T-cell (primary cell): ENCODE measurements at places on chromosomes 7 and 10. TPM values are rescaled to one million over a fixed set of nuclear protein-coding genes. Genes with fewer than 3 reads are reported as not detected.
A peak's percentile ranks its signal among the peaks of the same experiment; 100 is the strongest.

Gene DIP2C
- total RNA-seq, result 3.9 TPM

Gene ALDH18A1
- total RNA-seq, result 24.7 TPM

Gene C10orf53
- total RNA-seq, result not detected

Gene GTF2IRD1
- 6.7 TPM for total RNA-seq

Gene HGF
- not detected for total RNA-seq

DNA sequence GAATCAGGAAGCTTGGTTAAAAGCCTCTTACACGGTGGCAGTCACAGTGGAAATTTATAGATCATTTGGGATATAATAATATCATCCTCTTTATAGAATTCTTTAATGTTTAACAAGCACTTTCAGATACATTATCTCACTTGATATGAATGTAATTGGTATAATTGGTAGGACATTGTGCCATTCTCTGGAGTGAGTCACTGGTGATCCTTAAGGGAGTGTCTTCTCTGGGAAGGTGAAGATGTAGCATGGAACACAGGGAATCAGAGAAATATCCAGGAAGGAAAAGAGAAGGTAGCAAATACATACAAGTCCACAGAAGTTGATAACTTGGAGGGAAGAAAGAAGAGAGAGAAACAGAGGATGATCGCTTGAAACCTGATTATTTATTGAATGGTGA is 9.8 kb downstream of the PTPRZ1 start:
- H3K4me1 ChIP-seq, result no peaks in the 10 kb centered on the region
- DNase-seq, result no peak
- no peak overlapping the region for H3K4me3 ChIP-seq
- no peak overlapping the region for H3K27ac ChIP-seq
- H3K27me3 ChIP-seq, result no peaks in the 10 kb centered on the region

DNA sequence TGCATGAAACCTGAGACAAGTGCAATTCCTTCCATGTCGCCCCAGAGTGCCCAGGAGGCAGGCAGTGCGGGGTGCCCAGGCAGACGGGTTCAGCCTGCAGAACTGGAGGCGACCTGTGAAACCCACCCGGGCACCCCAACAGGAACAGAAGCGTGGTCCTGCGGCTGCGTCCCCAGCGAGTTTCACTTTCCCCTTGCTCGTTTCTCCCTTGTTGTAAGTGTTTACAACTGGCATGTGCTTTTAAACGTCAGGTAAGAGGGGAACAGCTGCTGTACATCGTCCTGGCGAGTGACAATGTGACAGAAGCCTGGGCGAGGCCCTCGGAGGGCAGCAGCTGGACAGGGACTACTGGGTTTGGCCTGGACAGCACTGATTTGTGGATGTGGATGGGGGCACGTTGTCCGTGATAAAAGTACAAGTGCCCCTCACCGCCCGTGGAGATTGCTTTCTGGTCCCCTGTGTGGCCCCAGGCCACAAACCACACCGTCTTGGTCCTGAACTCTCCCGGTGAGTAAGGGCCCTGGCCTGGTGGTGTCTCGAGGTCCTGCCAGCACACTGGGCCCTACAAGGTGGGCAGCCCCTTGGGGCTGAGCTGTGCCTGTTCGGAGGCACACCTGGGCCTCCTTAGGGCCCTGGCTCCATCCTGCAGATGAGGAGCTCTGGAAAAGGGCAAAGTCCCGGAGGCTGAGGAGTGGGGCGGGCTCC is 4.0 kb downstream of the VENTX start:
- H3K36me3 ChIP-seq, result no peaks in the 10 kb centered on the region
- H3K27me3 ChIP-seq, result peaks cover 4% of the 10 kb centered on the region
- no peaks in the 10 kb centered on the region for H3K4me1 ChIP-seq
- H3K27ac ChIP-seq, result no peak overlapping the region
- H3K4me3 ChIP-seq, result peak overlapping the region; percentile 47
- no peak for DNase-seq

DNA sequence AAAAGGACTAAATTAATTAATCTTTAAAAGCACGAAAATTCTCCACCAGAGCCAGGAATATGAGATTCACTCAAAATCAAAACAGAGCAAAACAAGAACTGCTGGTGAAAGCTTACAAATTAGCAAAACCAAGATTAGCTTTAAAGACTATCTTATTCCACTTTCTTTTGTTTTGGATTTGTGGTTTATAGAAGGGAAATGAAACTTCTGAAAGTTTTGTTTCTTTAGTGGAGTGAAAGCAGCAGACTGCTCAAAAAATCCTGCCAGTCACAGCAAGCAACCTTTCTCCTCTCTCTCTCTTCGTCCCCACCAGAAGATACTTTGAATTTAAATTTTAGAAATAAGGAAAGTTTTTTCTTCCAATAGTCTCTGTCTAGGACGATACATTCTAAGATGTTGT is 7.8 kb downstream of the ACTA2 start:
- no peak overlapping the region for H3K4me3 ChIP-seq
- no peaks in the 10 kb centered on the region for H3K4me1 ChIP-seq
- no peaks in the 10 kb centered on the region for H3K27me3 ChIP-seq

- no peak overlapping the region for H3K27ac ChIP-seq
- H3K4me3 ChIP-seq, result no peak overlapping the region
- no peaks in the 10 kb centered on the region for H3K27me3 ChIP-seq
- no peaks in the 10 kb centered on the region for H3K36me3 ChIP-seq
- no peak for DNase-seq
Measured at GRCh38 chr7:30510124-30511075, 5.8 kb upstream of the GGCT start.

GRCh38 chr7:3866277-3866676 is 565.2 kb downstream of the SDK1 start:
- no peak overlapping the region for H3K4me3 ChIP-seq
- H3K4me1 ChIP-seq, result no peaks in the 10 kb centered on the region
- no peak overlapping the region for H3K27ac ChIP-seq
- no peak for DNase-seq
- H3K27me3 ChIP-seq, result no peaks in the 10 kb centered on the region

- H3K36me3 ChIP-seq, result no peaks in the 10 kb centered on the region
- peaks cover 11% of the 10 kb centered on the region for H3K4me1 ChIP-seq
- H3K4me3 ChIP-seq, result peak overlapping the region; percentile 100
- DNase-seq, result no peak
- peak overlapping the region; percentile 92 for H3K27ac ChIP-seq
Measured at GRCh38 chr10:14837003-14837756, 657 bp downstream of the CDNF start.

DNA sequence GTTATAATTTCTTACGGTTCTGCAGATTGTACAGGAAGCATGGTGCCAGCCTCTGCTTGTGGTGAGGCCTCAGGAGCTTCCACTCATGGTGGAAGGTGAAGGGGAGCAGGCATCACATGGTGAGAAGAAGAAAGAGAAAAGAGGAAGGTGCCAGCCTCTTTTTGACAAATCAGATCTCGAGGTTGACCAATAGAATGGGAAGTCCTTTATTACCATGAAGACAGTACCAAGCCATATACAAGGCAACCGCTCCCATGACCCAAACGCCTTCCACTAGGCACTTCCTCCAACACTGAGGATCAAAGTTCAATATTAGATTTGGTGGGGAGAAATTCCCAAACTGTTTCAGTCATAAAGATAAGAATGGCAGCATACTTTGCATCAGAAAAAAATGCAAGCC is 502.8 kb downstream of the GLRX3 start:
- no peaks in the 10 kb centered on the region for H3K4me1 ChIP-seq
- H3K27me3 ChIP-seq, result peaks cover 2% of the 10 kb centered on the region
- no peak overlapping the region for H3K27ac ChIP-seq
- H3K36me3 ChIP-seq, result no peaks in the 10 kb centered on the region

DNA sequence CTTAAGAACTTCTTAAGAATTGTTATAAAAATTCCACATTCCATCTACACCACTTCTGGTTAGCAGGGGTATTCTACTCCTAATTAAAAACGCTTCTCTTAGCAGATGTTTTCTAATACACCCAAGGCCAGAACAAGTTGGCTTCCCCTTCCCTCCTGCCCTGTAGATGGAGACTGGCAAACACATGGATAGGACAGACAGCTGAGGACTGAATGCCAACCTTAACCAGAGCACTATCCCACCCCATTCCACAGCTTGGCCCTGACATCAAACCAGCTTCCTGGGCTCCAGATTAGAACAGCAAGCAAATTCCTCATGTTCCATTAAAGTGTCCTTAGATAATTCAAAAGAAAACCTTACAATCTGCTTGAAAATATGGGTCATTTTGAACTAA is 56.6 kb upstream of the IL6 start:
- no peak for DNase-seq
- H3K27ac ChIP-seq, result no peak overlapping the region
- H3K27me3 ChIP-seq, result peaks cover 2% of the 10 kb centered on the region
- H3K4me3 ChIP-seq, result no peak overlapping the region
- peaks cover 11% of the 10 kb centered on the region for H3K4me1 ChIP-seq

DNA sequence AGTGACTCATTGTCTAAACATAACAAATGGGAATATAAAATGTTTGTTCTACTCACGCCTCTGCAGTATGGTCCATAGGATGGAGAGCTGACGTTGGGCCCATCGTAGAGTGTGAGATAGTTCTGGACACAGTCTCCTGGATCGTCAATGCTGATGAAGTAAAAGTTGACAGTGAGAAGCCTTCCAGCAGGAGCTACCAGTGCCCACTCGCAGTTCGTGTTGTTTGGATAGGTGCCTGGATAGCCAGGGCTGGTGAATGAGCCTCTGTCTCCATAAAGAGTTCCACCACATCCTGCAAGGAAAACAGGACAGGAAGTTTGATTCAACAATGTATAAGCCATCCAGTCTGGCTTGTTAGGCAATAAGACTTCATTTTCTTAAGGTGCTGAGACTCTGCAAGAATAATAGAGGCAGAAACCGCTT is 79.6 kb downstream of the OR13A1 start:
- H3K4me3 ChIP-seq, result no peak overlapping the region
- DNase-seq, result no peak
- H3K27ac ChIP-seq, result no peak overlapping the region

GRCh38 chr7:94700926-94701554 is 45.1 kb upstream of the SGCE start:
- H3K27ac ChIP-seq, result no peak overlapping the region
- no peaks in the 10 kb centered on the region for H3K4me1 ChIP-seq
- no peaks in the 10 kb centered on the region for H3K36me3 ChIP-seq
- no peaks in the 10 kb centered on the region for H3K27me3 ChIP-seq
- no peak for DNase-seq
- H3K4me3 ChIP-seq, result no peak overlapping the region

DNA sequence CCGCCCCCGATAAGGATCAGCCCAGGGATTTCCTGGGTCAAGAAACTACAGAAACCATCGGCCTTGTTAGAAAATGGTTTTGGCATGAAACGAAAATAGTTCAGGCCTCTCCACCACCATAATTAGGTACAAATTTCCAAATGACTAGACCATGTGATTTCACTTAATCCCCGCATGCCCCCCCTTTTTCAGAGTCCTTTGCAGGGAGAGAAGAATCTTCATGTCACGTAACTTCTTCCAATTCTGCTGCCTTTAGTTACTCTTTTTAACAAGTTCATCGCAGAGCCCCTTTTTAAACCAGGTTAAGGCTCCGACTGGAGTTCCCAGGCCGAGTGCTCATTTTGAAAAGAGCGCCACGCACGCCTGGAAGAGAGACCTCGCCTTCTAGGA is 3.4 kb downstream of the PDGFA start:
- H3K27me3 ChIP-seq, result no peaks in the 10 kb centered on the region
- H3K4me3 ChIP-seq, result no peak overlapping the region
- no peak overlapping the region for H3K27ac ChIP-seq
- no peak for DNase-seq

- peak; percentile 39 for DNase-seq
- peak overlapping the region; percentile 99 for H3K27ac ChIP-seq
- peaks cover 12% of the 10 kb centered on the region for H3K4me1 ChIP-seq
Measured at GRCh38 chr7:26202019-26202990, 760 bp downstream of the CBX3 start.

- H3K36me3 ChIP-seq, result no peaks in the 10 kb centered on the region
- no peak overlapping the region for H3K27ac ChIP-seq
- no peaks in the 10 kb centered on the region for H3K27me3 ChIP-seq
Measured at GRCh38 chr10:9012312-9012711, 957.8 kb downstream of the GATA3 start.

DNA sequence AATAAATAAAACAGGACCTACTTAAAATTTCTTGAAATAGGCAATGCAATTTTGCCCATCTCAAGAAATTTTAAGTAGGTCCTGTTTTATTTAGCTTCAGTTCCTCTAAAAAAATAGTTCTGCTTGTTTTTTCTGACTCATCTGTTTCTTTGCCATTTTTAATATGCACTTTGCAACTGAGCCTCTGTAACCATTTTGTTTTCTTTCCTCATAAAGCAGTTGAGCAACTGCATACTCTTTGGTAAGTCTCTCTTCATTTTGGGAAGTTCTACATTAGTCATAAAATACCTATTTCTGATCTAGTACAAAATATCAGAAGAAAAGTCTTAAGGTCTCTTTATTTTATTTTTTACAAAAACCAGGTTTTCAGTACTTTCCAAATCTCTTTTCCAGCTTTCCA is 18.0 kb downstream of the TAS2R40 start:
- no peak for DNase-seq
- H3K27me3 ChIP-seq, result peaks cover 7% of the 10 kb centered on the region
- H3K36me3 ChIP-seq, result no peaks in the 10 kb centered on the region
- H3K27ac ChIP-seq, result no peak overlapping the region
- no peak overlapping the region for H3K4me3 ChIP-seq

DNA sequence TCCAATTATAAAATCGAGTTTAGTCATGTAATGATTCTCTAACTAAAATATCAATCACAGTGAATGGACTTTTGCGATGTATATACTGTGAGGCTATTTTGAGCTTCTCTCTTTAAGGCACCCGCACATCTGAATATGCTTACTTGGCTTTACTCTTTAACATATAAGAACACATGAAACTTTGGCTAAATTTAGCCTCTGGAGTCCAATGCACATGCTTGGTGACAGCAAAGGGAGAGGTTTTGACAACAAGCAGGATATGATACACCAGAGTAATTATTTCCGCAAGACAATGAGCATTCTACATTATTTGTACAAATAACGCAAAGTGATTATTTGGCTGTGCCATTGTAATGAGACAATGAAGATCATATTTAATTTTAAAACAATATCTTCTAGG is 72.4 kb downstream of the ARID5B start:
- H3K4me3 ChIP-seq, result no peak overlapping the region
- H3K27ac ChIP-seq, result no peak overlapping the region
- no peaks in the 10 kb centered on the region for H3K4me1 ChIP-seq
- H3K36me3 ChIP-seq, result peaks cover 5% of the 10 kb centered on the region
- H3K27me3 ChIP-seq, result no peaks in the 10 kb centered on the region
- no peak for DNase-seq

DNA sequence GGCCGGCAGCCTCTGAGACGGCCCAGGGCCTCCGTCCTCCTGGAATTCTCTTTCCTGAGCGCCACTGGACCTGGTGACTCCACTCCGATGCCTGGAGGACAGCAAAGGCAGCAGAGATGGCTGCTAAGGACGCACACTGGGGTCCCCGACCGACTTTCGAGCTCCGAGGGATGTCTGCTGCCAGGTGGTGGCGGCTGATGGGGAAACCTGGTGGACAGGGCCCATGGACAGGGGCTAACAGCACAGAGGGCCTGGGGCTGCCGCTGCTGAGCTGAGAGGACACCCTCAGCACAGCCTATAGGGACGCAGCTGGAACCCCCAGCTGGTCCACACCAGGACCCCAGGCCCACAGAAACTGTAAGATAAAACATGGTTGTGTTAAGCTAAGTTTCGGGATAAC is 366.3 kb downstream of the DNAJB6 start:
- no peaks in the 10 kb centered on the region for H3K27me3 ChIP-seq
- no peaks in the 10 kb centered on the region for H3K36me3 ChIP-seq
- DNase-seq, result no peak
- H3K27ac ChIP-seq, result no peak overlapping the region
- no peaks in the 10 kb centered on the region for H3K4me1 ChIP-seq
